ELR (cell line): ENCODE measurements at places on chromosomes 3 and 15.
A peak's percentile ranks its signal among the peaks of the same experiment; 100 is the strongest.

- DNase-seq, result no peak
Measured at GRCh38 chr15:100727291-100727851, 125.0 kb downstream of the ASB7 start.

DNA sequence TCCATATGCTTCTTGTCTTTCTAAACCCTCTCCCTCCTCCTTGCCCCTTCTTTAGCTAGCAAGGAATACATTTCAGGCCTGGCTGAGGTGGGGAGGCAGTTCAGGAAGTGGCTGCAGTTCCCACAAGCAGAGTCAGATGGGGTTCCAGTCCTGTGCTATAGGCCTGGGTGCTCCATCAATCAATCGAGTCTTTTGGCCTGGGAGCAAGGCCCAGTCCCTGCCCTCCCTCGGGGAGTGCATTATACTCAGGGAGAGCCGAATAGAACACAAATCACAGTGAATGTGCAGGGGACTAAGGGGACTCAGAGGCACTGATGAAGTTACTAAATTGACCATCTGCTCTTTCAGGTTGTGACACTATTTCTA lies 58.0 kb upstream of the HERC1 start:
- no peak for DNase-seq

- DNase-seq, result no peak
Measured at GRCh38 chr15:44763187-44763586, 26.9 kb downstream of the TRIM69 start.

DNA sequence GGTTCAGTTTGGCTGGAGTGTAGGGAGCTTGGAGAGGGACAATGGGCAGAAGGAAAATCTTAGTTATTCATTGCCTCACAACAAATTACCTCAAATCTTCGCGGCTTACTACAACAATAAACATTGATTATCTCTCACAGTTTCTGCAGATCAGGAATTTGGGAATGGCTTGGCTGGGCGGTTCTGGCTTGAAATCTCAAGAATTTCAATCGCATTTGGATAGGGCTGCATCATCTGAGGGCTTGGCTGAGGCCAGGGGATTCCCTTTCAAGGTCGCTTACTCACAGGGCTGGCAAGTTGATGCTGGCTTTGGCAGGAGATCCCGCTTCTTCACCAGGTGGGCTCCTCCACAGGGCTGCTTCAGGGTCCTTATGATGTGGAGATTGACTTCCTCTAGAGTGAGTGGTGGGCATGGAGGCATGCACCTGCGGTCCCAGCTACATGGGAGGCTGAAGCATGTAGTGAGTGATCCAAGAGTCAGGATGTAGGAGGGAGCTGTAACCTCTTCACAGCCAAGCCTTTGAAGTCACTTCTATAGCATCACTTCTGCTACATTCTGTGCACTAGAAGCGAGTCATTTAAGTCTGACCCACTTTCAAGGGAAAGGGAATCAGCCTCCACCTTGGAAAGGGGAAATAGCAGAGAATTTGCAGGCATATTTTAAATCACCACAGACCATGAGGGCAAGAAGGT lies 63.1 kb downstream of the CDC25A start:
- no peak for DNase-seq

DNA sequence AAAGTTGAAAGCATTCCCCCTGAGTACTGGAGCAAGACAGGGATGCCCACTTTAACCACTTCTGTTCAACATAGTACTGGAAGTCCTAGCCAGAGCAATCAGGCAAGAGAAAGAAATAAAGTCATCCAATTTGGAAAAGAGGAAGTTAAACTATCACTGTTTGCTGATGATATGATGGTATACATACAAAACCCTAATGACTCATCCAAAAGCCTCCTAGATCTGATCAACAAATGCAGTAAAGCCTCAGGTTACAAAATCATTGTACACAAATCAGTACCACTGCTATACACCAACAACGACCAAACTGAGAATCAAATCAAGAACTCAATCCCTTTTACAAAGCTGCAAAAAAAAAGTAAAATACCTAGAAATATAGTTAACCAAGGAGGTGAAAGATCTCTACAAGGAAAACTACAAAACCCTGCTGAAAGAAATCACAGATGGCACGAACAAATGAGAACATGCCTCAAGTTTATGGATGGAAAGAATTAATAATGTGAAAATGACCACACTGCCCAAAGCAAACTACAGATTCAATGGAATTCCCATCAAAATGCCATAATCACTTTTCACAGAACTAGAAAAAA lies 40.3 kb downstream of the RPL39L start:
- peak; percentile 57 for DNase-seq

GRCh38 chr15:100596792-100597191 lies 5.2 kb downstream of the LINS1 start:
- DNase-seq, result no peak

GRCh38 chr15:98796685-98797357 lies 148.5 kb downstream of the IGF1R start:
- no peak for DNase-seq

DNA sequence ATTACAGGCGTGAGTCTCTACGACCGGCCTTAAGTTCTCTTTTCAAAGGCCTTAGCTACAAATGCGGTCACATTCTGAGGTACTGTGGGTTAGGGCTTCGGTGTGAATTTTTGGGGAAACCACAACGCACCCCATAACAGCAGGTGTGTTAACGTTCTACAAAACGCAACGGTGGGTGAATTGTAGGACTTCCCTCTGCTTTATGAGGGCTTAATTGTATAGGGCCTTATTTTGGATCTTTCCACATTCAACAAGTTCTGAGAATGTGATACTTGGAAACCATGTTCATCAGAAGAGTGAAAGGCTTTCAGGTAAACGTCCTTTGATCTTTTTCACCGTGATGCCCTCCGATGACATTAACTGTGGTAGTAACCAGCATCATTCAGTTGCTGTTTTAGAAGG lies 998.6 kb upstream of the CFAP20DC start:
- no peak for DNase-seq

DNA sequence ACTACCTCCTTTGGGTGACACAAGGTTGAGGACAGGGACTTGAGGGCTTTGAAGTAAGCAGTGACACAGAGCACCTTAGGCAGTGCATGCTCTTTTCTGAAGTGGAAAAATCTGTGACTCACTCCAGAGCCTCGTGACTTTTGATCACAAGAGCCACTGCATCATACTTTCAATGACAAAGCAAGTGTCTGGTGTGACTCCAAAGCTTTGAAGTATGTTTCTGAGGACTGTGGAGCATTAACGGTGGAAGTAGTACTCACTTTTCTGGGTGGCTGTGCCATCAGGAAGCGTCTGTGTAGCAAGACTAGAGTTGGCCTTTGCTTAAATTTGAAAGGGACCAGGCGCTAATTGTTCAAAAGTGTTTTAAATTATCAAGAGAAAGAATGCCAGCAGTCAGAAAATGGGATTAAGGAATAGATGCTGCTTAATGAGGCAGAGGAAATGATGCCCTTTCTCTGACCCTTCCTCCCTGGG lies 210.7 kb upstream of the TRIM42 start:
- peak; percentile 0 for DNase-seq

GRCh38 chr3:4474683-4475490 lies 7.8 kb upstream of the SUMF1 start:
- peak; percentile 32 for DNase-seq

- DNase-seq, result no peak
Measured at GRCh38 chr3:186375443-186375842, 13.4 kb upstream of the DGKG start.
